ENCODE measurements at places on chromosomes 12 and 14.
A peak's percentile ranks its signal among the peaks of the same experiment; 100 is the strongest.

- DNase-seq, result no peak
Measured at GRCh38 chr12:38745601-38746000, 159.8 kb downstream of the CPNE8 start.

DNA sequence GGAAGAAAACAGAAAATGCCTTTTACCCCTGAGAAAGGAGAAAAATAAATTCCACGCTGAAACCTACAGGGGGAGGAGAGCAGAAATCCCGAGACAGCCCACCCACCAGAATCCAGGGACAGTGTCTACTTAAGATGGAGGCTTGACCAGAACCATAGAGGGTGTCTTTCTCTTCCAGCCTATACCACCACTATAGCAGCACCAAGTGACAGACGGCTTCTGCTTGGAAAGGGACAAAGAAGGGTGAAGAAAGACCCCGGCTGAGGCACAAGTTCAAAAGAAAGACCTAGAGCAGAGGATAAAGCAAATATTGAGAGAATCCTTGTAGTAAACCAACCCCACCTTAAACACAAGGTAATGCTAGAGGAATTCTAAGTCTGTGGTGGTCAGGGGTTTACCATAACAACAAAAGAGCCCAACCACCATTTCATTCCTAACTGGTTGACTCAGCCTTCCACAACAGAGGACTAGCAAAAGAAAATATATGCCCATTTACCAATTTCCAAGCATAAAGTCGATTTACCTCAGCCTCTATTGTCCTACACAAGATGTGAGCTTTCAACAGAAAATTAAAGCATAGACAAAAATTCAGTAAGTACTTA is 105.3 kb upstream of the FOXG1 start:
- DNase-seq, result no peak

- DNase-seq, result no peak
Measured at GRCh38 chr14:95163666-95164065, 6.3 kb upstream of the DICER1 start.

GRCh38 chr12:107642240-107642639 is 43.4 kb upstream of the PWP1 start:
- no peak for DNase-seq

DNA sequence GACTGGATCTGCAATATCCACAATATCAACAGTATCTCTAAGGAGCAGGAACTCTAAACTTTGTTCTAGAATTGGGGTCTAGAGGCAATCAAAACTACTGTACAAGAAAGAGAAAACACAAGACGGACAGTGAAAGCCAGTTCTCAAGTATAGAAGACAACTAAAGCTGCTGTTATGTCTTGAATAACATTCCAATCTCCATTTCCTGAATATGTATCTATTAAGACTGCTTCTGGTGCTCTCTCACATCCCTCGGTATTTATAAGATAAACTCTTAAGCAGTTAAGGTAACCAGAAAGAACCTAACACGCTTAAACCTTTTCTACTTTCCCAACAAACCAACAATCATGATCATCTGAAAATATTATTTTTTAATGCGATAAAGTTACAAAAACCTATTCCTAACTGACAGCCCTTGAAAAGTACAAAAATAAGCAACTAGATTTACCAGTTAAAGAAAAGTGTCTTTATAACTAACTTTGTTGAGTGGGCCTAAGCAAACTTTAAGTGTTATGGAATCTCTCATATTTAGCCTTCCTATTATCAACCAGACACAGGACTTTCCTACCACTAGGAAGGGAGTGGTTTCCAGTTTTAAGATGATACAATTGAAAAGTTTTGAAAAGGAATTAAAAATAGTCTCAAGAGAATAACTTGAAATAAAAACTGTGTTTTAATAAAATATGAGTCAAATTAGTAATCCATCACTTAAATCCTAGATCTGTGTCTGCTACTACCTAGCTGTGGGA is 30.7 kb downstream of the NUMB start:
- DNase-seq, result no peak

DNA sequence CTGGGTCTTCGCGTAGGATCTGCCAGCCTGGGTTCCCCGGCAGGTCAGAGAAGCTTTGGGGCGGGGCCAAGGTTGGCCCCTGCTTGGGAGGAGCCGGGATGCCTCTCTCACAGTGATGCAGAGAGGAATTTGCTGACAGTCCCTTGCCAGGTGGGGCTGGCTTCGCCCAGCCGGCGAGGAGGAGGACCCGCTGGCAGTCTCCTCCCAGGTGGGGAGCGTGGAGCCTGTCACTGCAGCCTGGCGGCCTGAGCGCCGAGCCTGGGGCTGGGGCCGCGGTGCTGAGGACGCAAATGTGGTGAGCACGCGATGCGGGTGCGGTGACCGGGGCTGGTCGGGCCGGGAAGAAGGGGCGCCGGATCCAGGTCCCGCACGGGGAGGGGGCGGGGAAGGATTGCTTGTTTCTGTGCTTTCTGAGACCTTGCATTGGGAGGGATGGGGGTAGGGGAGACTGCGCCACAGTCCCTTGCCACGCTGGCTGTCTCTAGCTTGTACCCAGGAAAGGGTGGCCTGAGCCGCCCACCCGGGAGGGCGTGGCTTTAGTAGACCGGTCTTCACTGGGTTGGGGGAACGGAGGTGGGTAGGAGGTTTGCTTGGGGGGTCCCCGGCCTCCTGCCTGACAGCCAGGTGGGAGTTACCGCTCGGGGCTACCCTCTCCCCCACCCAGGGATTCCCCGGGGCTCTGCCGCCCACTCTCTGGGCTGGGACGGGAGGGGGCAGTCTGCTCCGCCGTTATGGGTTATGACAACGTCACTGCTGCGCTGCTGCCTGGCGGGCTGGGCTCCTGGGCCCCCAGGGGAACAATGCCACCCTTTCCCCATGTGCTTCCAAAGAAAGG is at the start of gene TMEM63C:
Gene TMEM63C, plus strand, starts transcription at position 196 of the 835 bp plus-strand sequence. CDS start 37,016 bp downstream, outside the sequence.
- peak; percentile 69 for DNase-seq

- no peak for DNase-seq
Measured at GRCh38 chr14:63604626-63605025, 37.0 kb downstream of the WDR89 start.

DNA sequence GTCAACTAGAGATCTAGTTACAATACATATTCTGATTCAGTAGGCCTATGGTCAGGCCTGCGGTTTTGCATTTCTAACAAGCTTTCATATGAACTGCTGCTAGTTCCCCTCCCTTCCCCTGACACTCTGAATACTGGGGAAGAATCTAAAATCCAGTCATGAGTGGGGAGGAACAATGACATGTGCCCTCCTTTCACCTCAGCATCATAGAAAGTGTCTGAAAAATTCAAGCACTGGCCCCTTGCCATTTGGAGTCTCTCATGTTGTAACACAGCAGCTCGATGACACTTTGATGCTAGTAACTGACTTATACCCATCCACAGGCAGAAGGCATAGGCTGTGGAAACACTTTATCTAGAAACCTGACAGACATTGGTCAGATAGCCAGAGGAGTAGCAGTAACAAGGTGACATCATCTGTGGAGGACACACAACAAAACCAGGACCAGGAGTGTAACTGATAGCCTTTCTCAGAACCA is 161.9 kb upstream of the RASSF8 start:
- no peak for DNase-seq

GRCh38 chr12:6722863-6723262 is 983 bp upstream of the COPS7A start:
- no peak for DNase-seq

GRCh38 chr14:61608245-61609165 is 86.8 kb upstream of the HIF1A start:
- DNase-seq, result no peak

DNA sequence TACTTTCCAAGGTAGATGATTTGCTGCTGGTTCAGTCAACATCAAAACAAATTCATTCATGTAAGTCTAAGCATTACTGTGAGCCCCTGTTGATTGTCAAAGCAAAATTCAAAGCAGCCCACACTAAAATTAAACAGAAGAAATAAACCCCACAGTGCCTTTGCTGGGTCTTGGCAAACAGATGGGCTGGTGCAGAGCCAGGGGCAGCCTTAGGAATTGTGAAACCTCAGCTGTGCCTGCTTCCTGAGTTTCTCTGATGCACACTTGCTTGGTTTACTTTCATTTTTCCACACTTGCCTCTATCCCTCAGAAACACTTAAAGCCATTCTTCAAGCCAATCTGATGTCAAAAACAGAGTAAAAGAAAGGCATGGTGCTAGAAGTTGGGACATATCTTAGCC is 6.6 kb upstream of the PLEKHG7 start:
- DNase-seq, result no peak

DNA sequence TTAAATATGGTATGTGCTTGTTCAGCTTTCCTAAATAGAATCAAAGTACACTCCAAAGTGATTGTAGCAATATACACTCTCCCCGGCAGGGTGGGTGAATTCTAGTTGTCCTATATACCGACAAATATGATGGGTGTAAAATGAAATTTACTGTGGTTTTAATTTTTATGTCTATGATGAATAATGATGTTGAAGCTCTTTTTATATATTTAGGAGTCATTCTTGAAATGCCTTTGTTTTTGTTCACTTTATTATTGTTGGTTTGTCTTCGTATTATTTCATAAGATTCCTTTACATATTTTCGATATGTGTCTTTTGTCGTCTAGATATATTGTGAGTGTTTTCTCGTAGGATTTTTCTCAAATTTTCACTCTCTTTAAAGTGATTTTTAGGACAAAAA is 105.7 kb downstream of the PDE3A start:
- no peak for DNase-seq

GRCh38 chr12:87315-87714 is 20.7 kb downstream of the IQSEC3 start:
- DNase-seq, result no peak

DNA sequence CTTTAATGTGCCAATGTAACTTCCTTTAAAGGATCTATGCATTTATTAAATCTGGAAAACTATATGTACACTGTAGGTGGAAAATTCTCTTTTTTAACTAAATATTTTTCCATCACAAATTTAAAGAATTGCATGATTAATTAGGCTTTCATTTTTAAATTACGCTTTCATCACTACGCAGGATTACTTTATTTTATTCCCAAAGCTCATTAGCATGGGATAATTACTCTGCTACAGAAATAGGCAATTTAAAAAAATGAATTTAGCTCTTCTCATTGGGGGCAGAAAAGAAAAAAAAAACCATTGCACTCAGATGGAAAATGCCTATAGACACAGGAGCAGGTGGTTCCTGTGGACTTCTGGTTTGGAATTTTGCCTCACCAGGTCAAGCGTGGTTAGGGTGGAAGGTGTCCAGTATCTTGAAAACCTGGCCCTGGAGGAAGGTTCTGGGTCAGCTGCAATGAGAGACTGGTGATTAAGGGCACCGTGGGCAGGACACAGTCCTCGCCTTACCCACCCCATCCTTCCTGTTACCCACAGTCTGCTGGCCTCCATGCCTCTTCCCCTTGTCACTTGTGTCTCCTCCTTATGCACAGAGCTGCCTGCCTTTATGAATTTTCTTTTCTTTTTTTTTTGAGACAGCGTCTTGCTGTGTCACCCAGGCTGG is 17.3 kb upstream of the RIN3 start:
- DNase-seq, result no peak

- no peak for DNase-seq
Measured at GRCh38 chr12:88267630-88268029, 125.5 kb downstream of the TMTC3 start.

- no peak for DNase-seq
Measured at GRCh38 chr12:120960657-120961056, 17.7 kb upstream of the HNF1A start.

DNA sequence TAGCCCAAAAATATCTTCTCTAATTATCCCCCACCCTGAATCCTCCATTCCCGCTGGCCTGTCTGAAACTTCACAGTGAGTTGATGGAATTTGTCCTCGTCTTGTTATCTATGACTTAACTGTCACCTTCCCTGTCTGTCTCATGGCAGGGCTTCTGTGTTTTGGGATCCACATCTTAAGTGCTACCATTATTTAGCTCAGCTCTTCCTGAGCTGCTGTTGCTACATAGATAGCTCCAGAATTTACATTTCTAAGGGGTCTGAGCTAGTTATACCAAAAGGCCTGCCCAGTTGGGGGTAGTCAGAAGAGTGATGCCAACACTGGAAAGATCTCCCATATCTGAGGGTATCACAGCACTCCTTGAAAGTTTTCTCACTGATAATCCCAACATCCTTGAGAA is 57.0 kb upstream of the CDKN3 start:
- no peak for DNase-seq

GRCh38 chr14:68711561-68712309 is 81.1 kb downstream of the ZFP36L1 start:
- DNase-seq, result no peak

DNA sequence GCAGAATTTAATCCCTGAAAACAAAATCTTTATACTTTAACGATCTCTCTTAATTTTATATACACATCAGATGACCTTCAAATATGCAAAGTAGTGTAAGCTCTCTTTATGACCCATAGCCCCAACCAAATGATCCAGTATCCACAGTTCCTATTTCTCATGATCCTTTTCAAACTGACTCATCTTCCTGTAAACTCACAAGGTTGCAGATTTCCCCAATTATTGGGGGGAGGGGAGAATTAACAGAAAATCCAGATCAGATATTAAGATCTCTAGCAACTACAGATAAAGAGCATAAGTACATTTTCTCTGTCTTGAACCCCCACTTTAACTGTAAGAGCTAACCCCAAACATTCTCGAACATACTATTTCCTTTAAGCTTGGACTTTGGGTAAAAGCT is 12.5 kb downstream of the GNS start:
- DNase-seq, result no peak

DNA sequence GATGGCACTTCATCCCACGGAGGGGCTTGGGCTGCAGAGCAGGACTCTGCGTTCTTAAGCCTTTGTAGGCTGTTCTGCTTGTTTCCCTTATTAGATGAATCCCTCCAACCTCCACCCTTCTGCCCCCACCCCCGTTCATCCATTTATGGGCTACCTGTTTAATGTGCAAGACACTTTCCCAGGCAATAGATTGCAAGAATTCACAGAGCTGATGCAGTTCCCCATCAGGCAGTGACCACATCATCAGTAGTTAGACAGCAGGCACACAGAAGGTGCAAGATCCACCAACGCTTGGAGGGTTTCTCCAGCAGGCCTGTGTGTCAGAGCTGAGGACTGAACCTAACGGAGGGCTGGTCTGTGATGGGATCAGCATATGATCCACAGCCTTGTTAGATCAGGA is 1.2 kb upstream of the C1R start:
- no peak for DNase-seq

DNA sequence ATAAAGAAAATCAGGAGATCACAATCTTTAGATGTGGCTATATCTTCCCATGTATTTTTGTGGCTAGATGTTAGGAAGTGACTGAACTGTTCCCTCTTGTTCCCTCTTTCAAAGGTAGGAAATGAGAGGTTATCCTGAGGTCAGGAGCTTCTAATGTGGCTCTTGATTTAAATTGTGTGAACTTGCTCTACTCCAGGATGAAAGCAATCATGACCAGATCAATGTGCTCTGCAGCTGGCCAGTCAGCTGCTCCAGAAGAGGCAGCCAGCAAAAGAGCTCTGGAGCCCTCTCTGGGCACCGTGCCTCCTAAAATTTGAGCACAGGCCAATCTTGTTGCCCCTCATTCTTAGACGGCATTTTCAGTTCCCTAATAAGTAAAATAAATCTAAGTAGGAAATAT is 32.0 kb downstream of the CDK17 start:
- DNase-seq, result no peak

GRCh38 chr14:106346084-106346483 is 819.7 kb downstream of the TMEM121 start:
- DNase-seq, result no peak

Data from 8988T (cell line).